NCI-H187 (cell line): ENCODE measurements at places on chromosomes 5 and 9.

DNA sequence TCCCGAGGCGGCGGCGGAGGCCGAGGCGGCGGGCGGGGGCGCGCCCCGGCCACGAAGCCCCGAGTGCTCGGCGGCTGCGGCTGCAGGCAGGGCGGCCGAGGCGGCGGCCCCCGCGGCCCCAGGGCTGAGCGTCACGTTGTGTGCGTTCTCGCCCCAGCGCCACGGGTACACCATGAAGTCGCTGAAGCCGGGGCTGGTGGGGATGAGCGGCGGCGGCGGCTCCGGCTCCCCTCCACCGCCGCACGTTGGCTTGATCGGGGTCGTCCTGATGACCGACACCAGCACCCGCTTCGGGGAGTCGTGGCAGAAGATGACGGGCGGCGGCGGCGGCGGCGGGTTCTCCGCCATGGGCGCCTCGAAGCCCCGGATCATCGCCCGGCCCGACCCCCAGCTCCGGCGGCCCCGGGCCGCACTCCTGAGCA, 498 bp downstream of the ZNF367 start:
- DNase-seq: no peak

DNA sequence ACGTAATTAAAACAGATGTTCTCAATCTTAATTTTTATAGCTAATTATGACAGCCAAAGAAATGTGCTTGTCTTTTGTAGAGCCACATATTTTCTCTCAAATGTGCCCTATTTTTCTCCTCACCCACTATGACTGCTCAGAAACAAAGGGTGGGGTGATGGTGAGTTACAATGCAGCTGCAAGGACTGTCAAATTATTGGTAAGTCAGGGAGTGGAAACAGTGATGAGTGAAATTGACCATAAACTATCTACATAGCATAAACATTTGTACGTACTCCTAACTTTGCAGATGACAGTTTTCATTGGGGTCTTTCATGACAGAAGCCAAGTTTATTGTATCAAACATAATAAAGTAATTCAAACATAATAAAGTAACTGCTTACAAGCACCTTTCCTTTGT, 215.9 kb downstream of the MCTP1 start:
- DNase-seq: no peak

DNA sequence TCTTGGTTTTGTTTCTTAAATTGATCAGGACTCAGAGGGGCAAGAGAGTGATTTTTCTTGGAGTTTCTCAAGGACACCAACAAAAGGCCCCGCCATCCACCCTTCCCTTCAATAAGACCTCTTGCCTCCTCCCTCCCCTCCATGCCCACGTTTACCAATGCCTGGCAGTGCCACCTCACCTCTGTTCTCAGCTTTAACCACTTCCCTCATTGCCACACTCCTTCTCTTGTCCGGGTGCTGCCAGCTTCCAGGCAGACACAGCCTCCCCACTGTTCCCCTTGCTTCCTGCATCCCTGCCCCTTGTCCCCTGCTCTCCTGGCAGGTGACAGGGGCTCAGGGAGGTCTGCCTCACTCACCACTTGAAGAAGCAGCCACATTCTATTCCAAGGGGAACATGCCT, 90.8 kb downstream of the LHX2 start:
- no peak for DNase-seq

DNA sequence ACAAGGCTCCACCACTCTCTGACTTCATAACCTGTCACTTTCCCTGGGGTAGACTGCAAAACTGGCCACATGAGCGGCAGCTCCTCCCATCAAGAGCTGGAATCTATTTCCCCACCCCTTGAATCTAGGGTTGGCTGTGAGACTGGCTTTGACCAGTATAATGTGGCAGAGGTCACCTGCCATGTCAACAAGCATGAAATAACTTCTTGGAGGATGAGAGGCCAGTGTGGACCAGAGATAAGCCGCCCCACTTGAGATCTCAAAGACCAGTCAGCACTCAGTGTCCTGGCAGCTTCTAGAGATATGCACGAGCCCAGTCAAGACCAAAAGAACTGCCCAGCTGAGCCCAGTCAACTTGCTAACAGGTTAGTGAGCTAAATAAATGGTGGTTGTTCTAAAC, 59.0 kb downstream of the MARCHF11 start:
- DNase-seq: no peak

GRCh38 chr5:126016256-126016655, 407.0 kb upstream of the GRAMD2B start:
- no peak for DNase-seq

DNA sequence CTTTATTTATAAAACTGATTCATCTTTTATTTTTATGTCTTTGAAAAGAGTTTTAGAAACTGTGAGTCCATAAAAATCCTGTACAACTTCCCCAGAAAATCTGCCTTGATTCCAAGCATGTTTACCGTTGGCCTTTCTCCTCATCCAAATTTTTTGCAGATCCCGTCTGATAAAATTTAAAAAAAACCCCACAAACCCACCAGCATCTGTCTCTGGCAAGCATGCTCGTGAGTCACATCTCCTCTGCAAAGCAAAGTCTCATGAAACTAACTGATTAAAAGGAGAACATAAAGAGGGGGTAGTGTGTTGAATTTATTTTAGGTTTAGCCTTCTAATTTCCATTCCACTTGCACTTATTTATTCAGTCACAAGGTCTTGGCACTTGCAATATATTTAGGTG, 109.4 kb downstream of the MAT2B start:
- no peak for DNase-seq

DNA sequence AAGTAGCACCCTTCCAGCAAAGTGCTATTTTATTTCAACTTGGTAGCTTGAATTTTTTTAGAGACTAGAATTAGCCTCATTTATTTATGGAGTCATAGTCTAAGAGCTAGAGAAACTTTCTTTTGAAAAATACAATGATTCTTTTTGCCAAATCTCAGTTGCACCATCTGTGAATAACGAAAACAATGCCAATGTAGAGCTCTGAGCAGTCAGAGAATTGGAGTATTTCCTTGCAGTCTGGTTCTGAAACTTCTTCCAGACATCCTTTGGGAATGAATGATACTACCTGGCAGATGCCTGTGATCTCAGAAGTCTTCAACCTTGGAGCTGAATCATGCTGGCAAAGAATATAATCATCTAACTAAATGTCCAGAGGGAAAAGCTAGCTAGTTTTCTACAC, 511.5 kb upstream of the CYLC2 start:
- no peak for DNase-seq

GRCh38 chr5:13831351-13831750, 113.1 kb downstream of the DNAH5 start:
- no peak for DNase-seq

- no peak for DNase-seq
These were observed 47.7 kb downstream of the FBXL17 start for GRCh38 chr5:108334225-108334624.

DNA sequence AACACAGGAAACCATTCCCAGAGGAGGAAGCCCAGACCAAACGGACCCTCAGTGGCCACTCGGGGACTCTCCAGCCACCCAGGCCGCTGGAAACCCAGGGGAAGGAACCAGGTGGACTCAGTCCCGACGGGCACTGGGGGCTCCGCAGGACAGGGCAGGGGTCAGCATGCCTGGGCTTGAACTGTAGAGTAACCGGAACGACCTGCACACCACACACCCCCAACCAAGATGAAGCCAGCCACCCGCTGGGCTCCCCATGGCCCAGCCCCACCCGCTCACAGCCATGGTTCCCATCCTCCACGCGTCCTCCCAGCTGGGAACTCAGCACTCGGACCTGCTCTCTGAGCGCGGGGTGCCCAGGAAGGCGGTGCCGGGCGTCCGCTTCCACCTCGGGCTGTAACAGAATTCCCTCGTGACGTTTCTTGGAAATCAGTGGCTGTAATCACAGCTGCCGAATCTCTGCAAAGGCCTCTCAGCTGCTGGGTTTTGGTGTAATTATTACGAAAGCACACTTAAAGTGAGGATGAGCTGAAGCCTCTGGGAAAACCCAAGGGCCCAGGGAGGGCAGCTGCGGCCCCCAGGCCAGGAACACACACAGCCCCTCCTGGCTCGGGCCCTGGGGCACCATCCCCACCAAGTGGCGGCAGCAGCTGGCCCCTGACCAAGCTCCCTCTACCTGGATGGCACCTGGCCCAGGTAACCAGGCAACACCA, 13.8 kb downstream of the NACC2 start:
- DNase-seq: no peak

DNA sequence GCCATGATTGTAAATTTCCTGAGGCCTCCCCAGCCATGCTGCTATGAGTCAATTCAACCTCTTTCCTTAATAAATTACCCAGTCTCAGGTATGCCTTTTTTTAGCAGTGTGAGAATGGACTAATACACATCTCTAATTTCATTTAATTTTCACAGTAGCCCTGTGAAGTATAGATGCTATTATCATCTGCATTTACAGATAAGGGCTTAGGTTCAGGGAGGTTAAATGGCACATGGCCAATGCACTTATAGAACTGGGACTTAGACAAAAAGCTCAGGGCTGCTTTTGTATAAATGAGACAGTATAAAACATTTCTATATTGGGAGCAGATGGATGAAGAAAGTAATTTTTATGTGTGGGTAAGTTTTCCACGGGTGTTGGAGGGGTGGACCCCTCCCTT, 62.9 kb upstream of the PANK3 start:
- DNase-seq: no peak

DNA sequence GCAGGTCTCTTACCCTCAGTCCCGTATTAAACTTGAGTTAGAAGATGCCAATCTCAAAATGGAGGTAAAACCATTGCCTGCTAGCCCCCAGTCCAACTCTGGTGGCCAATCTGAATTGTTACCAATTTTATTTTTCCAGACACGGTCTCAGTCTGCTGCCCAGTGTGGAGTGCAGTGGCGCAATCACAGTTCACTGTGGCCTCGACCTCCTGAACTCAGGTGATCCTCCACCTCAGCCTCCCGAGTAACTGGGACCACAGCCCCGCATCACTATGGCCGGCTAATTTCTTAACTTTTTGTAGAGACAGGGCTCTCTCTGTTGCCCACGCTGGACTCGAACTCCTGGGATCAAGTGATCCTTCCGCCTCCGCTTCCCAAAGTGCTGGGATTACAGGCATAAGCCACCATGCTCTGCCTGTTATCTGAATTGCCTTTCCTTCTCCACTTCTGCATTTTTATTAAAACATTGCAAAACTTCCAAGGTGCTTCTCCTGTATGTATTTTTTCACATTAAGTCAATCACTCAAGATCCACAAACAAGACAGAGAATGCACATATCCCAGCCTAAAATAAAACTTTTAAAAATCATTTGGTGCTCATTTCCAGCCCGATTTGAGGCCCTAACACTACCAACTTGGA, 2.3 kb downstream of the FANCC start:
- DNase-seq: no peak

GRCh38 chr5:149267241-149267973, 4.3 kb upstream of the AFAP1L1 start:
- DNase-seq: no peak

GRCh38 chr5:41277476-41278245, 64.3 kb upstream of the C6 start:
- no peak for DNase-seq

- DNase-seq: no peak
These were observed 483.4 kb upstream of the NUDT12 start for GRCh38 chr5:104045987-104046386.

DNA sequence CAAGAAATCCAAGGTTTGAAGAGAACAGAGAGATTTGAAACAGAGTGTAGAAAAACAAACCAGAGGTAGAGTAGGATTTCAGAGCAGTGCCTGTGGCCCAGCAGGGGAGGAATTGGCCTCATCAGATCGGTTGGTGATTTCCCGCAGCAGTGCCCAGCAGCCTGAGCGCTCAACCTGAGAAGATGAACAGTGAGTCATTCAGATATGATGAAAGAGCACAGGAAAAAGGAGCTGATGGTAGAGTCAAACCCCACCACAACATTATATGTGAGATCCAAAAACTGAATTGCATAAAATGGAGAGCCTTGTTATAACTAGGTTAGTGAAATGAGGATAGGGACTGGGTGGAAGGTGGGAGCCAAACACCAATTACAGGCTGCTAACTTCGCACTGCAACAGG, 248.9 kb downstream of the PIK3R1 start:
- no peak for DNase-seq

DNA sequence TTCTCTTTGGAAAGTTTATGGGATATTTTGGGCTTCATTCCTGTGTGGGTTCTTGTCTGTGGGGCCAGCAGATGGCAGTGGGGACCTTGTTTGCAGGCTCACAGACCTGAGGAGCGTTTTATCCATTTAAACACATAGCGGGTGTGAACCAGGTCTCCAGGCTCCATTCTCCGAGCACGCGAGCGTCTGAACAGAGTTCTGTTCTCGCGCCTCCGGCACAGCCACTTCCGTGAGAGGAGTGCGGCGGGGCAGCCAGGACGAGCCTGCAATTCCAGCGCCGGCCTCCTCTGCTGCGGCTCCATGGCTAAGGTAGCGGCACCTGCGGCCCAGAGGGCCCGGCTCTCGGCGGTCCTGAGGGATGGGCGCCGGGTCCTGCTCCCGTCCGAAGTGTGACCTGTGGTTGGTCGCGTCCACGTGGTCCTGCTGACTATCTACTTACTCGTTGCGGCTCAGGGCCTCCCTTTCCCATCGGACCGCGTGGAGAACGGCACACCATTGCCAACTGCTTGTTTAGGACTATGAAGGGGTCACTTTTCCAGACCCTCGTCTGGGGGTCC, 7.3 kb downstream of the NRARP start:
- no peak for DNase-seq

DNA sequence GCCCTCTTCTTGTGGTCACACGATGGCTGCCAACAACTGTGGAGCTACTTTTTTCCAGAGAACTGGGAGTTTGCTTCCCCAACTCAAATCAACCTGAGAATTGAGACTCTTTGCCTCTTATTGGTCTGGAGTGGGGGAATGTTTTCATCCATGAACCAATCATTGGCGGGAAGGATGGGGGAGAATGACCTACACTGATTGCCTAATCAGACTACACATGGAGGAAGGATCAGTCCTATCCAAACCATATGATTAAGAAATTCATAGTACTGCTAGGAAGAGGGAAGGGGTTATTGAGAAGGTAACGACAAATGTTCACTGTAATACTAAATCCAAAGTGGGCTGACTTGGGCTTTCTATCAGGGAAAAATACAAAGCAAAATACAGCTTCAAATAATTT, 7.9 kb upstream of the KIF2A start:
- DNase-seq: no peak

- DNase-seq: no peak
These were observed 122.4 kb downstream of the OLFM1 start for GRCh38 chr9:135209852-135210251.

DNA sequence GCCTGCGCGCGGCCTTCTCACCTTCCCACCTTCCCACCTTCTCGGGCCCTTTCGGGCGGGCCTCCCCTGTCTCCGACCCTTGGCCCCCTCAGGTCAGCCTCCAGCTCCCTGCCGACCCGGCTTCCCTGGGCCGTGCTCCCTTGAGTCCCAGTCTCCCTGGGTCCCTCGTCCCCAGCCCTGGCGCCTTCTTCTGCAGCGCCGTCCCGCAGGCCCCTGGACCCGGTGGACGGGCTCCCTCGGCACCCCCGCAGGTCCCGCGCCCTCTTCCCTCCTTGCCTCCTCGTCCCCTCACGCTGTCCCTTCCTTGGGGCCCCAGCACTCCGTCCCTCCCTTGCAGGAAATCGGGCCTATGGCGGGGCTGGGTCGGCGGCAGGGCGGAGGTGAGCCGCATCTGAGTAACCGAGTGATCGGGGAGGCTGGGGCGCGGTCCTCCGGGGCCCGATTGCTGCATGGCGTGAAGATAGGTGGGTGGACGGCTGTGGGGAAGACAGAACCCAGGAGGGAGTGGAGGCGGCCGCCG, 7.6 kb downstream of the ARPC5L start:
- DNase-seq: no peak

- no peak for DNase-seq
These were observed 2.0 kb upstream of the SMIM27 start for GRCh38 chr9:32550150-32550561.
